ENCODE measurements at places on chromosomes 4 and X. TPM values are rescaled to one million over a fixed set of nuclear protein-coding genes. Genes with fewer than 3 reads are reported as not detected.

The LRP2BP gene
- total RNA-seq: 0.14 TPM

The IL2 gene
- total RNA-seq: not detected

The FAM47E gene
- total RNA-seq: 0.32 TPM

The RAB41 gene
- total RNA-seq: not detected

The HEPH gene
- not detected for total RNA-seq

The PGAM4 gene
- 0.46 TPM for total RNA-seq

The TCEANC gene
- total RNA-seq: 0.59 TPM

The DAPP1 gene
- total RNA-seq: not detected

The SPANXN3 gene
- total RNA-seq: not detected

The TEX13D gene
- total RNA-seq: not detected

The GLA gene
- total RNA-seq: 170 TPM

The SPANXB1 gene
- 2.0 TPM for total RNA-seq

The EDA2R gene
- 13.5 TPM for total RNA-seq

The NWD2 gene
- not detected for total RNA-seq

The SOWAHB gene
- not detected for total RNA-seq

The GRID2 gene
- not detected for total RNA-seq

The GAGE2A gene
- total RNA-seq: not detected

The ATP8A1 gene
- total RNA-seq: 0.05 TPM

The TMEM150C gene
- total RNA-seq: 1.3 TPM
